ENCODE measurements at places on chromosomes 11 and 22.

DNA sequence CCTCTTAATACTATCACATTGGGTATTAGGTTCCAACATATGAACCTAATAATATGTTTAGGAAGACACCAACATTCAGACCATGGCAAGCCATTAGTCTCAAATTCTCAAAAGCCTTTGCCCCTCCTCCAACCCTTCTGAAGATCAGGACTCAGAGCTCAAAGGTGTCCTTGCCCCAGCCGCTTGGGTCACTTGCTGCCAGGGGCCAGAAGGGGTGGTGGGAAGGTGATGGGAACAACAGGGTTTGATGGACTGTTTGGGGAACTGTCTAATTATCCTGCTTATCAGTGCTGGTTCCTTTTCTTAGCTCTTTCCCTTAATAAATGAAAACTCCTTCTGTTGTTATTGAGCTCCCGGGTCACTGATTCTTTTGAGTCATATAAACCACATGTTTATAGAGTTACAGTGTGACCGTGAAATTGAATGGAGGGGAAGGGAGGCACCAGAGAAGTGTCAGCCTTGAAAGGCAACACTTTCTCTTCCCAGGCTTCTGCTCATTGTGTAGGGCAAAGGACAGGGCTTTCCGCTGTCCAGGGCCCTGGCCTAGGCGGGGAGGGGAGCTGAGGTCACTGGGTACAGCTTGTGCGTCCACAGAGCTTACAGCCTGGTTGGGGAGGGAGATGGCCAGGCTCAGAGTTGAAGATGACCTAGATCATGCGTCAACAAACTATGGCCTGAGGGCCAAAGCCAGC, 105.1 kb downstream of the FBXO7 start:
- no peak for DNase-seq

DNA sequence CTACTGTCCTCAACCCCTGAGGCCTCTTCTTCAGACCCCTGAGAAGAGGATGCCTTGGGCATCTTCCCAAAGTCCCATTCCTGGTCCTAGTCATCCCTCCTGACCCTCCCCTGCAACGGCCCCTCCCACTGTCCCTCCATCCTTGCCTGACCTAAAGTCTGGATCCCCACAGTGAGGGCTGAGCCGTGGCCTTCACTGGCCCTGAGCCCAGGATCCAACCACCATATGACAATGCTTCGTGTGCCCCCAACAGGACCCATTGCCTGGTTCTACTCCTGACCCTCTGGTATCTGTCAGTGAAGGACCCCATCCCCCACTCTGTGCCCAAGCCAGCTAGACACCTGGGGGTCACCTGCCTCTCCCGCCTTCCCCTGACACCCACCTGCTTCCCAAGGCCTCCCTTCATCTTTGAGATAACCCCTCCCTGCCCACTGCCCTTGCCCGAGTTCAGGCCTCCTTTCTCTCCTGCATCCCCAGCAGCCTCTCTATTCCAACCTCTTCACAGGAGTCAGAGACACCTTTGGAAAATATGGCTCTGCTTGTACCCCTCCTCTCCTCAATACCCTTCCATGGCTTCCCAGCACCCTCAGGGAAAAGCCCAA, 48.0 kb downstream of the LRRC32 start:
- DNase-seq: no peak

DNA sequence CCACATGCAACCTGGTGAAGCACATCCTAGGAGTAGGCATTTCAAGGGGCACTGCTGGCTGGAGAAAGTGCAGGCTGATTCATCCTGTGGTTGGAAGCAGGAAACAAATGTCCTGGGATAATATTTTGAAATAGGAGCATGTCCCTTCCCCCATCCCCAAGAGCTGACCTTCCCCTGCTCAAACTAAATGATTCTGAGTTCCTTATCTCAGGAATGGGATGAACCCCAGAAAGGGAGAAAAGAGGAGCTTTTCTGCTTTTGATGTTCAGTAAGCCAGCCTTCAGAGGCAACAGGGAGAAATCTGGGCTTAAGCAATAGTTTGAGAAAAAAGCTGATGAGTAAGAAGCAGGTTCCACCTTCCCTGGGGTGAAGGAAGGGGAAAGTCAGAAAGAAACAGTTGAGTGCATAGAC, 19.5 kb upstream of the SPON1 start:
- no peak for DNase-seq

- no peak for DNase-seq
These were observed 29.5 kb downstream of the MMP27 start for GRCh38 chr11:102676084-102676483.

DNA sequence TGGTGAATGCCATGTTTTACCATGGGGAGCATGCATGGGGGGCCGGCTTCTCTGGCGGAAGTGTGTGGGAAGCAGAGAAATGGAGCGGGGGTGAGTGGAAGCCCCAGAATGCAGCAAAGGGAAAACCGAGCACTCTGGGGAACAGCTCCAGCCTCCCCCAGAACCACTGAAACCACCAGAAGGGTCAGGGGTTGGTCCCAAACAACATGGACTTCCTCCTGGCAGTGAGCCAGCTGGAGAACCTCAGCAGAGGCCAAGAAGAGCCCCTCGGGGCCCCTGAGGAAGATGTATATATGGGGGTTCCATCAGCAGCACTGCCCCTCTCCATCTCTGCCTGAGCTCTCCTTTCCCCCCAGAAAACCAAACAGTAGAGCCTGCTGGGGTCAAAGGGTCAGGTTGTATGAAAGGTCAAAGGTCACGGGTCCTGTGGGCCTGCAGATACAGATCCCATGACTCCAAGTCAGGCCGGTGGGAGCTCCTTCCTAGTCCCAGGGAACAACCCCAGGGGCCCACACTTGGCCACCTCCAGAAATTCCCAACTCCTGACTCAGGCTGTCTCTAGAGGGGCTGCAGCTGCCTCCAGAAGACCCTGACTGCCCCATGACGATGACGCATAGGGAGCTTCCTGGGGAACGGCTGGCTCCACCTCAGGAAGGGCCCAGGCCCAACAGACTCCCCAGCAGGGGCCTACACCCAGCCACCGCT, 48.5 kb upstream of the TIMP3 start:
- DNase-seq: no peak

Data from thyroid gland (tissue), 4 donors.